Stimulated activated CD4-positive, alpha-beta T cell treated with anti-CD3 and anti-CD28 coated beads, Interleukin-15, amount 100 ng/mL, for 48 hours (primary cell): ENCODE measurements at places on chromosomes 2 and 18.

- DNase-seq: no peak
These were observed 44.2 kb upstream of the FZD5 start for GRCh38 chr2:207813942-207814341.

DNA sequence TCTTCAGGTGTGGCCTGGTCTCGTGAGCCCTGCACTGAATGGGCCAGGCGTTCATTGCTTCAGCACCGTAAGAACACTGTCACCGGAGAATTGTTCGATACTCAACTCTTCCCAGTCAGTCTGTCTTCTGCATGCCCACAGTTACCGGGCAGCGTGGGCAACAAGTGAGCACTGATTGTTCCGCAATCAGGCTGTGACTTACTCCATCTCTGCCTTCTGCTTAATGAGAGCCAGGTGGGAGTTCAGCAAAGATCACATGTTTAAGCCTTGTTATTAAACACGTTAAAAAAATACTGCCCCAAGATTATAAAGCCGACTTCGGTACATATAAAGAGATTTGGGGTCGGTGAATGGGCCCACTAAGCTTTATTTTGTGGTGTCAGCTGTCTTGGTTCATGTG is 3.7 kb downstream of the STEAP3 start:
- no peak for DNase-seq

GRCh38 chr18:68705119-68705518 is 9.8 kb downstream of the TMX3 start:
- no peak for DNase-seq

- DNase-seq: no peak
These were observed 5.3 kb downstream of the DNMT3A start for GRCh38 chr2:25336383-25336841.

DNA sequence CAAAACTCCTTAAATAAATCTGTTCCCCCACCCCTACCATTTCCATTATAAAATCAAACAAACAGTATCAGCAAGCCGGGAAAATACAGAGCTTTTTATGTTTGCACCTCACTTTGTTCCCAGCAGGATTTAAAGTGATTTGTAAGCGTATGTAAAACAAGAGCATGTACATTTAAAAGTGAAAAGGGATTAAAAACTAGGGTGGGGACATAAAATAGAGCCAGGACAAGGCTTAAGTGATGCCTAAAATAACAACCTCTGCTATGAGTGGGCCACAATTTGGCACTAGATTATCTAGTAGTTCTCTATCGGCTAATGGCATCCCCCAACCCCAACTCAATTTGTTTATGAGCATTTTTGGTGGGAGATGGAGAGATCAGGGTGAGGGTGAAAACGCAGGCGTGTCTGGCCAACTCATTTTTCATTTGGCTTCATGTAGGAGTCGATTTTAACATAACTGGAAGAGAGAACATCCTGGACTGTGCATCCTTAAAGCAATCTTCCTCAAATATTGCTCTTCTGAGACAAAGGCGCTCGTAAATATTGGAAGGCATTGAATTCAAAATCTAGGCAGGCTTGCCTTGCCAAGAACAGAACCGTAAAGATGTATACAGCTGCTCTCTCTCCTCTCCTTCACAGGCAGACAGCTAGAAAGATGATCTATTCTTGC is 34.5 kb upstream of the TSPYL6 start:
- DNase-seq: no peak
